GM04503 (cell line): ENCODE measurements at places on chromosomes 1 and 21.

DNA sequence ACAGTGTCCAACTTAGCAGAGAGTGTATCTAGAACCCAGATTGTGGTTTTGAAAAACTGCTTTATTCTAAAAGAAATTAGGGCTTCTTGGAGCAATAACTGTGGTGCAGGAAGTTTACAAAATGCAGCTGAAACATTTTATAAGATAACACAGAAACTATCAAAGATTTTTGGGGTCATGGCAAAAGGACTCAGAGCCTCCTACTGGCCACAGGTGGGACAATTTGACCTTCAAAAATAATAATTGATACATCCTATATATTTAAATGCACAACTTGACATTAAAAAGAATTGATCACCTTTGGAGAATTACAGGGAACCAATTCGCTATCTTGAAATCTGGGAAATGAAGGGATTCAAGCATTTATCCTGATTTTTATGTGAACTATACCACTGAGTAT lies 235.2 kb downstream of the RPS6KC1 start:
- DNase-seq = no peak

- DNase-seq = no peak
Observed at GRCh38 chr1:205693421-205693991, 13.2 kb upstream of the SLC45A3 start.

GRCh38 chr1:44512313-44512885 lies 107.3 kb downstream of the RNF220 start:
- no peak for DNase-seq

- DNase-seq = no peak
Observed at GRCh38 chr1:85356130-85356529, 79.7 kb upstream of the BCL10 start.

DNA sequence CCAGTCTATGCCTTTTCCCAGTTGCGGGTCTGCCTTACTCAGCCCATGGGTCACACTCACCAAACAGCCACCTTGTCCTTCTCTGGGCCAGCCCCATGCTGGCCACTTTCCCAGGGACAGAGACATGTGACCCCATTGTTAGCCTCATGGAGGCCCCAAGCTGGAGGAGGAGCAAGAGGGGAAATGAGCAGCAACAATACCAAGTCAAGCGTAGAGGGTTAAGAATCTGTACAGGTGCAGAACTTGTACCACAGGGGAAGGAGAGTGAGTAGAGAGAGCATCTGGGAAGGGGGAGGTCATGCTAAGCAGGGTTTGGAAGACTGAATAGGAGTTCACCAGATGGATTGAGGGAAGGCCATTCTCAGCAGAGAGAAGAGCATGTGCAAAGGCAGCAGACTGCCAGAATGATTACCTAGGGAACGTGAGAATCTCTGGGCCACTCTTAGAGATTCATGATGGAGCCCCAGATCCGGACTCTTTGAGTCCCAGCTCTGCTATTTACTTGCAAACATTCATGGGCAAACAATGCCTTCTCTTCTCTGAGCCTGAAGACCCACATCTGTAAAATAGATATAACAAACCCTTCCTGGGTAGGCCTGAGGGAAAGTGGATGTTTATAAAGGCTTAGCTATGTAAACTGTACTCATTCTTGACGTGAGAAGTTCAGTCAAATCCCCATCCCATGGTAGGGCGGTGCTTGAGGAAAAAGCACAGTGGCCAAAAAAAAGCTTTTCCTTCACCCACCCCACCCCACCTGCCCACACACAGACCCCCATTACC lies 2.8 kb upstream of the SLC2A1 start:
- DNase-seq = no peak

DNA sequence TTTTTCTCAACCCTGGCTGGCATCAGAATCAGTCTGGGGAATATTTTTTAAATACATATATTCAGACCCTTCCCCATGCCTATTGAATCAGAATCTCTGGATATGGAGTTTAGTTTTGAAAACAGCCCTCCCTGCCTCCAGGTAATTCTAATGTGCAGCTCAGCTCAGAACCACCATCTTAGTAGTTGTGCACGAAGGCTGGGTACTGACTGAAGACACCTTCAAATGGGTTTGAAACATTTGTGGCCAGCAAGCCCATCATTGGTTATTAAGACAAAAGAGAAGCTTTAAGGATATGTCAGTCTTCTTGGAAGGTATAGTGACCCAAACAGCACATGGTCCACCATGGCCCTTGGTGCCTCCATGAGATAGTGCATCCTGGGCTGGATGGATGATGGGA lies 7.1 kb downstream of the LRRC8D start:
- no peak for DNase-seq

DNA sequence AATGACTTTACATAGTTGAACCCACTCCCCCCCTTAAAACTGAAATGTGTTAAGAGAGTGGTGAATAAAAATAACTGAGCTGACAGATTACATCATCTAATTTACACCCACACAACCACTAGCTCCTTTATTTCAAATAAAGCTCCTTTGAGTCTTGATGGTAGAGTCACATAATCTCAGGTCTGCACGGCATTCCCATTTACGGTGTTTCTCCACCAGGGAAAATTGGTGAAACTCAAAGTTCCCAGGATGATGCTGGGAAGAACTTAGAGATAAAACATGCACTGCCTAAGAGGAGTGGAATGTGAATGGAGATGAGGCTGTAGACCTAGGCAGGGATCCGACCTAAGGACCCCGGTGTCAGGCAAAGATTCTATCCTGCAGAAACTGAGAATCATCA lies 727.8 kb upstream of the ADAMTS5 start:
- no peak for DNase-seq

- DNase-seq = peak; percentile 79
Observed at GRCh38 chr1:2199042-2199810, 4.7 kb upstream of the FAAP20 start.

GRCh38 chr1:240522122-240522822 lies 89.7 kb downstream of the GREM2 start:
- no peak for DNase-seq

DNA sequence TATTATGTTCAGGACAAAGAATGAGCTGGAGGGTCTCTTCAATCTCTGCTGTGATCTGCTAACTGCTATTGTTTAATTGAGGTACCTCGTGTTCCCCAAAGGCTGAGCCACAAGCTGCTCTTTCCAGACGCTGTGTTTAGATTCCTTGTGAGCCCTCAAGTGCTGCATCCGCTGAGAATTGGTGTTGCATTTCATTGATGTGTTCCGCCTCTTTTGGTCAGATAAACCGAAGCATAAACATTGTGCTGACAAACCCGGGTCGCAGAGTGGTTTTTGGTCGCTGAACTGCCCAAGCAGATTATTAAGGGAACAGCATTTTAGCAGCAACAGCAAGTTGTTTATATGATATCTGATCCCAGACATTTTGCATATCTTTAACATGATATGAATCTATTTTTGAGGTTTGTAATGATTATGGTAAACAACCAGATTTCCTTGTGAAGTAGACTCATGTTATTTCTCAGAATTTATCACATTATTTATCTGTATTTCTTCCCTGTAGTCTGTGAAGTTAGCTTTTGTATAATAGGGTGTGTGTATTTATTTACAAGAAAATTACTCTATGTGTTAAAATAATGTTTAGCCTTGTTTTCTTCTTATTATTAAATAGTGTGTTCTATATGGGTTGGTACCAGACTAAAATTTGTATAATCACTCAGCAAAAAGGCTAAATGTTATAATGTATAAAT lies 217.2 kb upstream of the C1orf105 start:
- DNase-seq = no peak

DNA sequence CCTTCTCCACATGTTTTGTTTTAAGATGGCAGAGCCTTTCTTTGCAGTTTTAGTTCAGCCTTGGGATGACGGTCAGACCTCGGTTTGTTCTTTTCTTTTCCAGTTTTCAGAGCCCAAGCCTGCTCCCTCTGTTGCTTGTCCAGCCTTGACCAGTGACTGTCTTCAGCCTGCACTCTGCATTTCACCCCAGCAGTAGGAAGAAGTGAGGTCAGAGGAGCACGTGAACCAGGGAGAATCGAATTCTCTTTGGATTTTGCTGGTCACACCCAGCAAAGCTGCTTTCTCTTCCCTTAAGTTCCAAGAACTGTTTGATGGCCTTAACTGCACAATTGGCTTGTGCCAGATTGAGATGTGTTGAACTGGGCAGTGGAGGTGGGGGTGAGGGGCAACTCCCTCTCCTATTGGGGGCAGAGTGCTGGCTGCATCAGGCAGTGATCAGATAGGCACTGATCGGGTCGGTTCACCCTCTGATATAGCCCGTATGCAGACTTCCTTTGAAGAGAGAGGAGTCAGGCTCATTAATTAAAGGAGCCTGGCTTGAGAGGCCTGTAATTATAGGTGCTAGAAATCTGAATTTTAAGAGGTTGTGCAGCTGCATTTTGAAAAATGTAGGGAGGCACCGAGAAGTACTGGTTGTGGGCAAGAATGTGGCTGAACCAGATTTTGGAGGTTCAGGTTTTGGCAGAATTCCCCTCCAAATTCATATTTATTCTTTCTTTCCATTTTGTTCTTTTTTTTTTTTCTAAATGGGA lies 42.4 kb downstream of the PEX14 start:
- DNase-seq = no peak

DNA sequence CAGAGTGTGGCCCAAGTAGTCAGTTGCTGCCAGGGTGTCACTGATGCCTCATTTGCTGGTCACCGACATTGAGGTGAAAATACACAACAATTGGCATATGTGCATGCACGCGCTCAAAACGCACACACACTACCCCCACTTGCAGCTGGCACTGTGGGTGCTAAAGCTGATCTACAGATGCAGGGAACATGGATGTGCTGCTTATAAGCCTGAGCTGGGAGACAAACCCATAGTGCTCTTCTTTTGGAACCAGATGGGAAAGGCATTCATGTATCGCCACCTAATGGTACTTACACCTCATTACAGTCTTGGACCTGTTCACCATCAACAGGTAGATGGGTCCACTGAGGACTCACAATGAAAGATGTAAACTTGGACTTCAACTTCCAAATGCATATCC lies 70.3 kb upstream of the CAMK1G start:
- DNase-seq = no peak

GRCh38 chr1:102937401-102937800 lies 170.9 kb downstream of the COL11A1 start:
- DNase-seq = no peak

DNA sequence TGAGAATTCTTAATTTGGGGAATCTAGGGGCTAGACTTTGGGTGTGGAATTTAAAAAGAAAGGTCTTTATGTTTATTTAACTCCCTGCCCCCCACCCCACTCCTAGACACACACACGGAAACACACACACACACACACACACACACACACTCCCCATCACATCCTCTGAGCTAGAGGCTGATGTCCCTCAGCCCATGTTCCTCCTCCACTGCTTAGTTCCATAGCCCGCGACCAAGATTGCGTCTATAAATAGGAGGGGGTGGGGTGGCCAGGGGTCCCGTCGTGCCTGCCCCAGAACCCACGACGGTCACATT lies 655 bp upstream of the KIRREL1 start:
- DNase-seq = no peak

GRCh38 chr1:241129207-241129960 lies 227.6 kb downstream of the RGS7 start:
- no peak for DNase-seq

- DNase-seq = no peak
Observed at GRCh38 chr1:205668951-205669340, 11.4 kb downstream of the SLC45A3 start.

- DNase-seq = no peak
Observed at GRCh38 chr1:69540052-69540451, 27.7 kb upstream of the LRRC7 start.

DNA sequence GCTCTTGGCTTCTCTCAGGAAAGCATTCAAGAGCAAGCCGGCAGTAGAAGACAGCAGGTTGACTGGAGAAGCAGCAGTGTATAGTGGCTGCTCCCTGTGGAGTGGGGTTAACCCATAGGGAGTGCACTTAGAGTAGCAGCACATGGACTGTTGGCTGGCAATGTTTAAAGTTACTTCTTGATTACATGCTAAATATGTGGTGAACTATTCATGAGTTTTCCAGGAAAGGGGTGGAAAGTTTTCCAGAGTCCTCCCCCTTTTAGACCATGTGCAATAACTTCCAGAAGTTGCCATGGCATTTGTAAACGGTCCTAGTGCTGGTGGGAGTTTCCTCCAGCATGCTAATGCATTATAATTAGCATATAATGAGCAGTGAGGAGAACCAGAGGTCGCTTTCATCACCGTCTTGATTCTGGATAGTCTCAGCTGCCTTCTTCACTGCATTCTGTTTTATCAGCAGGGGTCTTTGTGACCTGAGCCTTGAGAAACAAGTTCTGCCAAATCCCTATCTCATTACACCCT lies 131.8 kb downstream of the CCDC185 start:
- no peak for DNase-seq

DNA sequence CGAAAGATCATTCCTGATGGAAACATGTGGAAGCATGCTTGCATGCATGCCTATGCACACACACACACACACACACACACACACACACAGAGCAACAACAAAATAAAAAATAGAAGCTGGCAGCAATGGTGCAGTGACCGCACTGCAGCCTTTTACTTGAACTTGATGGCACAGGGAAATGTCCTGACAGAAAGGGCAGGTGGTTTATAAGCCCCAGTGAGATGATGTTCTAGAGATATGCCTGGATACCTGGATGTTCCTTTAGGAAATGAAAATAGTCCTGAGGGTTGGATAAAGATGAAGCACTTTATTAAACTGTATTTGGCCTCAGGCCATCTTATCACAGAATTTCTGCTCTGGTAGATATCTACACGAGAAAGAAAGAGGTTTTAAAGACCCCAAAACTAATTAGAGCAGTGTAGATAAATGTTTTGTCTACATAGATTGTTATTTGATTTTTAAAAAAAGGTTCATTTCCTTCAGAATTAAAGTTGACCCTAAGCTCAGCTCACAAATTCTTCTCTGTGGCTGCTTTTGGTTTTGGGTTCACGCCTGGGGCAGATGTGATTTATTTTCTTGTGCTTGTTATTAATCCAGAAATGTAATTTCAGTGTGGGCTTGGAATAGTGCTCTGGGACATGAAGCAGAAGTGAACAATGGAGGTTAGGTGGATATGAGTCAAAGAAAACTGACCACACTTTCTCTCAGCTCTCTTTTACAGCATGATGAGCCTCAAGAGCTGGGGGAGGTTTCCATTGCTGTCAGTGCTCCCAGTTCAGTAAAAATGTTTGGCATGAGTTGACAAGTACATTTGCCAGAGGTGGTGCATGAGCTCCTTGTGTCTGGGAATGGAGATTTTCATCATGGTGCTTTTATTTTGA lies 22.9 kb downstream of the ADAM30 start:
- DNase-seq = peak; percentile 86

DNA sequence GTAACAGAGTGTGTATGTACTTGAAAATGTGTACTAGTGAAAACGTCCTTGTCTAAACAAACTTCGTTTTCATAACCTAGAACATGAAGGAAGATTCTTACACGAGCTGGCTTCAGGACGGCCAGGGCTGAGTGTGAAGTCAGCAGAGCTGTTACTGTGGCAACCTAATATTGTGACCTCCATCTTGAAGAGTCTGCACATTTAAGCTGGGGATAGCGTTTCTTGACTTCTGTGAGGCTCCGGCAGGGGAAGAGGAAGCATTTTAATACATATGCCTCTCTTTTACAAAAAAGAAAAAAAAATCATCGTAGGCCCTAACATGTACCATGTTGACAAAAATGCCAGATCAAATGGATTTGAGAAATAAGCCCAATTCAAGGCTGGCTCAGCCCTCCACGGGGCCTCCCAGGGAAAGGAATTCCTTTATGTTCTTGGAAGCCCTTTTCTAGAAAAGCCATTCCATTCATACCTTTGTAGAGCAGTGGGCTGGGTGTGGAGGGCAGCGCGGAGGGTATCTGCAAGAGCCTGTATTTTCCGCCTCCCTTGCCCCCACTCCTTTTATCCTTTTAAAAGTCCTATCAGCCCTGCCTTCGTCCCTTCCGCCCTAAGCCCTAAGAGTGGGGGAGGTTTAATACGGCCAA lies 51.1 kb downstream of the SIM2 start:
- no peak for DNase-seq
